Endodermal cell (in vitro differentiated cells): ENCODE measurements at places on chromosomes 2 and 18. TPM values are rescaled to one million over a fixed set of nuclear protein-coding genes. Genes with fewer than 3 reads are reported as not detected.

Gene MALL
- total RNA-seq = 5.0 and 5.2 TPM in 2 replicates

Gene ZSWIM2
- not detected in 3 replicates for total RNA-seq

Gene CRACDL
- total RNA-seq = 0.26 and 0.27 TPM in 2 replicates

Gene ABCG8
- not detected in 3 replicates for total RNA-seq

- no peak for DNase-seq
These were observed 205.9 kb downstream of the KCNS3 start for GRCh38 chr2:18084376-18084775.

DNA sequence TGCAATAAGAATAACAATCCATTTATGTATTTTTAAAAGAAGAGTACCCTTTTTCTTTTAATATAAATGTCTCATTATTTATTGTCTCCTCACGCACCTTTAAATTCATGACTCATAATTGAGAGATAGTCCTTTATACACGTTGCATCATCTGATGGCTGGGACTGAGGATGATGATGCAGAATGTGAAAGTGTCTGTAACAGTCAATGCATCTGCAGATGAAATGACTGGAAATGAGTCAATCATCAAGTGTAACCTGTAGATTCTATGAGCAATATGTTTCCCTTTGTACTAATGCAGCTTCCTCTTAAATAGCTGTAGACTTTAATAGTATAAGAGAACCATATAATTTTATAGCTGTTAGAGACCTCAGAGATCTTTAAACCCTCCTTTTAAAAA lies 26.1 kb upstream of the SYT4 start:
- DNase-seq = no peak

DNA sequence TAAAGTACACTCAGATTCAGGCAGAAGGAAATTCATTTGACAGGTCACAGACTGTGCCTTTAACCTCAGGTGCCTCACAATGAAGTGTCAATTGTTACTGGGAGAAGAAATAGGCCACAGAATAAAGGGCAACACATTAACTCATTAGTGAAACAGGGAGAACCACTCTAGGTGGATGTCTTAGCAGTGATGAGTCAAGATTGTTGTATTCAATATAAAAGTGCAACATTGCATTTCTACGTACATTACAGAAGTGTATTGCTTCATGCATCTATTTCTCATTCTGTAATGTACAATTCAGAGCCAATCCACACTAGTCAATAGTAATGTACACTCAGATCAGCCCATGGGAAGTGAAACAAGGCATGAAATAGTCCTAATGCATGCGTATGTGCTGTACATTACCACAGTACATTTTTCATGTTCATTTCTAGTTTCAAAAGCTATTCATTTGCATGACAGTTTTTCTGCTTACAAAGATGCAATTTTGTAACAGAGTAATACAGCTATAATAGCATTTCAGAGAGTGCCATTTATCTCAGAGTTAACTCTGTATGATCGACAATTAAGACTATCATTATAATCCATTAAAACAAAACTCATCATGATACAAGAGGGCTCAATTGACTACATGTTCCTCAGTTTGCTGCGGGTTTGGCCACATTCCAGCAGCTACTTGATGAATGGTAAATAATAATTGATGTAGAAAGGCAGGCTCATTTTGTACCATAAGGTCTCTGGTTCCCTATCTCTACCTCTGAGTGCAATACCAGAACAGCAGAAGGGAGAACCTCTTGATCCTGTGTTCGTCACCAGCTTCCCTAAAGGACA lies 12.2 kb upstream of the ARL5A start:
- no peak for DNase-seq

- DNase-seq = peak; percentile 34
These were observed 101.9 kb upstream of the CTDP1 start for GRCh38 chr18:79577451-79578395.
